Caco-2 (cell line): ENCODE measurements at places on chromosomes 6 and 20. TPM values are rescaled to one million over a fixed set of nuclear protein-coding genes. Genes with fewer than 3 reads are reported as not detected.
A peak's percentile ranks its signal among the peaks of the same experiment; 100 is the strongest.

- DNase-seq = no peak
These were observed 48.3 kb downstream of the PTPN1 start for GRCh38 chr20:50558483-50558925.

DNA sequence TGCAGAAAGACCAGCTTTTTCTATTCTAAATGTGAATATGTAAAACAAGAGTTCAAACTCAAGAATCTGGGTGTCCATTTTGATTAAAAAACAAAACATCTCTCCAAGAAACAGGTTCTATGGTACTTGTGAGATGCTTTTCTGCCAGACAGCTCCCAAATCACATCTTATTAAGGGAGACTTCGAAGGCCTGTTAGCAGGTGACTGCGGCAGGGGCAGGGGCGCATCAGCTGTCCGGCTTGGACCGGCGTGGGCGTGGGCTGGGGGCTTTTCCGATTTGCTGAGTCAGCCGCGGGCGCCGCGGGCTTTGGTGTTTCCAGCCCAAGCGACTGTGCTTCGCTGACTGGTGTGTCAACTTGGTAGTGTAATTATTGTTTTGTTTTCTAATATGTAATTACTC lies 32.6 kb downstream of the TFAP2A start:
- DNase-seq = no peak

GRCh38 chr20:10449270-10449669 lies 14.2 kb downstream of the SLX4IP start:
- DNase-seq = no peak

DNA sequence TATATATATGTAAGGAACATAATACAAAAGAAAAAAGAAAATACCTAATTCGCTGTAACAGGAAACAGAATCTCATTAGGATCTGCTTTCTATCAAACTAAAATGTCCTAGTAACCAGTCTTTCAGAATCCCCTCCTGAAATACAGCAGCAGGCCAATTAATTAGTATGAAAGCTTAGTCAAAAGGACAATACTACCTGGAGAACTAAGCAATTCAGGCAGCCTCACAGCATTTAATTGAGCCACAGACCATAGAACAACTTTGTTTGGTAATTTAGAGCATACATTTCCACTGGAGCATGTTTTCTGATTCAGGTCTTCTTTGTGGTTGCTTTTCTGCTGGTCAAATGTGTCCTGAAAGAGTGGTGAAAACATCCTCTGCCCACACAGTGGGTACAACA lies 516.0 kb downstream of the LMBRD1 start:
- DNase-seq = no peak

- DNase-seq = no peak
These were observed 51.3 kb downstream of the RNASET2 start for GRCh38 chr6:166905013-166905412.

DNA sequence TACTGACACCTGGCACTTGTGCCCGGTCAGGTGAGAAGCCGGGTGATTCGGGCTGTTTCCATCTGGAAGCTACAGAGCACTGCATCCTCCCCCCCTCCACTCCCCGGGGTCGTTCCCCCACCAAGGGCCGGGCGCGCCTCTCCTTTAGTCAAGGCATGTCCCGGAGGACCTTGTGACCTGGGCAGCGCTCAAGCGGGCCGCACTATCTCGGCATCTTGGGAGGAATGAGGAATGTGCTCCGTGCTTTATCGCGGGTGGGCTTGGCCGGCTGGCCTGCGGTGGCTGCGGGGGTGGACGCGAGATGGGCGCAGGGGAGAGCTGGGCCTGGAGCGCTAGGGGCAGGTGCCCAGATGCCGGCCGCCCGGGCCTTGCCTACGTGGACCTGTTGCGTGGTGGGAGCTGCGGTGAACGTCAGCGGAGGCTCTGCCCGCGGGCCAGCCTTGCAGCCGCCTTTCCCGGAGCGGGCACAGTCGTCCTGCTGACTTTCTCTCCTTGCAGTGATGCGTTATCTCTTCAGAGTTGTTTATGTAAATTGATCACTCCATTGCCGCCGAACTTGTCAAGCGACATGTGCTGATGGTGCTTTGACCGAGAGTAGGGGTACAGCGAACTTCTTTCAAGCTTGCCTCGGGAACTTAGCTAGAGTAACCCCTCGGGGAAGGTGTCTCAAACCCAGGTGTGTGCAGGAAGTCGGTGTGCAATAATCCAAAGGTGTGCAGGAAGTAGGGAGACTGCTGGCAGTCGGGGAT lies 1.1 kb downstream of the LRRC1 start:
- peak; percentile 59 for DNase-seq

Gene GABRR1
- total RNA-seq = 0.12 and 0.43 TPM in 2 replicates

GRCh38 chr20:56689318-56689717 lies 60.2 kb downstream of the TFAP2C start:
- DNase-seq = peak; percentile 57

Gene MOG
- total RNA-seq = not detected in 2 replicates

DNA sequence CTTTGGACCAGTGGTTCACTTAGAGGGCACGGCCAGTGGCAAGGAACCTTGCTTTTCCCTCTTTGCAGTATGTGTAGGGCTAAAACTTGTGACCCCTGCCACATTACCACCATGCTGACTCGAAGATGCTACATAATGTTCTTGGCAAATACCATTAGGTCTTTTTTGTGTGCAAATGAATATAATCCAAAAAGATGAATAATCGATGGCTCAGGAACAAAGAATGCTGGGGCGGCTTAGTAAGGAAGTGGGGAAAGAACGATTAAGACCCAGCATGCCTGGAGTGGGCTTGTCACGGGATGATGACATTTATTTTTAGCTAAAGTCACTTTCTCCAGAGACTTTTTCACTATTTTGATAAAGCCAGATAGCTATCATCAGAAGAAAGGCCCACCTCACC lies 23.1 kb downstream of the CMTR1 start:
- DNase-seq = no peak

- DNase-seq = no peak
These were observed 864.5 kb upstream of the MAN1A1 start for GRCh38 chr6:120214088-120214499.

Gene NRSN2
- 24.6 and 27.5 TPM in 2 replicates for total RNA-seq

GRCh38 chr6:41191569-41191968 lies 9.4 kb downstream of the TREML2 start:
- DNase-seq = no peak

DNA sequence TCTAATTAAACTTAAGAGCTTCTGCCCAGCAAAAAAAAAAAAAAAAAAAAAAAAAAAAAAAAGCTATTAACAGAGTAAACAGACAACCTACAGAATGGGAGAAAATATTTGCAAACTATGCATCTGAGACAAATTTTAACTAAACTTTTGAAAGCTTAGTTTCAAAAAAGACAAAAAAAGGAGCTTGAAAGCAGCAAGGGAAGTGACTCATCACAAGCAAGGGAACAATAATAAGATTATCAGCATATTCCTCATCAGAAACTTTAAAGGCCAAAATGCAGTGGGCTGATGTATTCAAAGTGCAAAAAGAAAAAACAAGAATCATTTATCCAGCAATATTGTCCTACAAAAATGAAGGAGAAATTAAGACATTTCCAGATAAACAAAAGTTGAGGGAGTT lies 158.6 kb downstream of the RNF144B start:
- DNase-seq = no peak

Gene ADGRF4
- total RNA-seq = 10.6 and 11.2 TPM in 2 replicates

DNA sequence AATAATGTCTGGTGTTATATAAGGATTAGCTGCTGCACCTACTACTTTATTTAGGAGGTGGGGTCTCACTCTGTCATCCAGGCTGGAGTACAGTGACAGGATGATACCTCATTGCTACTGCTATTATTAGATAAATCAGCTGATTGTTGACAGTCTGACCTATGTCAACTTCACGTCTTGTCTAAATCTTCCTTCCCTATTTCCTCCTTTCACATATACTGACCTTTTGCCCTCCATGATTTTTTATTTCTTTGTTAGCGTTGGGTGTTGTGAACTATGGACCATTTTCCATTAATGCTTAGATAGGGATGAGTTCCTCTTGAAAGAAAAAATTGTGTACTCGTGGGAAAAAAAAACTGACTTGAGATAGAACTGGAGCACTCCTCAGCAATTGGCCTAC lies 109.9 kb upstream of the BEND6 start:
- no peak for DNase-seq

DNA sequence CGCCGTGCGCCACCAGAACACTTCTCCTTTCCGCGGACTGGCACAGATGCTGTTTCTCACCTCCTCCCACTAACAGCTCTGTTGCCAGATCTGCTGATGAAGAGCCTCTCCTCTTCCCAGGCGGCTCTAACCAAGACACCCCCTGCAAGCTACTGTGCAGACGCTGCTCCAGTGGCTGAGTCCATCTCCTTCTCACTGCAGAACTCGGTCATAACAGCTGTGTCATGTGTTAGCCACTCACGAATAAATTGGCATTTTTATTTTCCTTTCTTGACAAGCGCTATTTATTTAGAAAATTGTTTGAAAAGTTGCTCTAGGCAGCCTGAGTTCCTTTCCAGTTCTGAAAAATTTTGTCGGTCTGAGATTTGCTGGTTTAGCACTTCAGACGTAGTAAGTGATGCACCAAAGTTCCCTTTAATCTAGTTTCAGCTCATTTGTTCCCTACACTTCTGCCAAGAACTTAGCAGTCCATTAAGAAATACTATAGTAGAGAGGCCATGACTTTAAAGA lies 12.8 kb upstream of the PLEKHG1 start:
- DNase-seq = no peak

Gene ELOVL2
- not detected in 2 replicates for total RNA-seq

Gene ARFGEF3
- 5.2 and 5.6 TPM in 2 replicates for total RNA-seq

DNA sequence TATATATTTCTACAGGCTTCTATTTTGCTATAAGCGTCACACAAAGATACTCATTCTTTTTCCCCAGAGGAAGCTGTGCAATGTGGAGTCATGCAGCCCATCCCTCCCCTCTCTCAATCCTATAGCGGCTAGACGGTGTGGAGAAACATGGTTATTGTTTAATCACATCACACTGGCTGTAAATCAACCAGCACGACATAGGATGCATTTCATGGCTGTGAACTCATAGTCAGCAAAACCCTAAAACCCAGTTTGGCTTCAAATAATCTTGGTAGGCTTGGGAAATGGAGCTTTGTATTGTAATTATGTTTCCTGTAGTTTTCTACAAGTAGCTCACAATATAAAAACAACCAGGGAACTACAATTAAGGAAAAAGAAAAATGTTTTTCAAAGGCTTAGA lies 16.8 kb downstream of the FOXC1 start:
- DNase-seq = no peak

Gene GFOD1
- 0.65 and 0.84 TPM in 2 replicates for total RNA-seq

DNA sequence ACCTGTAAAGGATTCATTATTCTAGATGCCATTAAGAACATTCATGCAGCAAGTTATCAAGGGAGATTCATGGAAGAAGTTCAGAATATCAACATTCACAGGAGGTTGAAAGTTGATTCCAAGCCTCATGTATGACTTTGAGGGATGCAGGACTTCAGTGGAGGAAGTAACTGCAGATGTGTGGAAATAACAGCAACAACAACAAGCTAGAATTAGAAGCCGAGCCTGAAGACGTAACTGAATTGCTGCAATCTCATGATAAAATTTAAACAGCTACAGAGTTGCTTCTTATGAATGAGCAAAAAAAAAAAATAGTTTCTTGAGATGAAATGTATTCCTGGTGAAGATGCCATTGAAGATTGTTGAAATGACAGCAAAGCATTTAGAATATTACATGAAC lies 73.3 kb upstream of the NXT1 start:
- no peak for DNase-seq

Gene PLN
- total RNA-seq = not detected in 2 replicates

Gene SDCBP2
- 1.4 and 2.0 TPM in 2 replicates for total RNA-seq

GRCh38 chr6:165096868-165097267 lies 212.5 kb downstream of the C6orf118 start:
- no peak for DNase-seq

Gene IRAK1BP1
- total RNA-seq = 1.7 and 1.8 TPM in 2 replicates

DNA sequence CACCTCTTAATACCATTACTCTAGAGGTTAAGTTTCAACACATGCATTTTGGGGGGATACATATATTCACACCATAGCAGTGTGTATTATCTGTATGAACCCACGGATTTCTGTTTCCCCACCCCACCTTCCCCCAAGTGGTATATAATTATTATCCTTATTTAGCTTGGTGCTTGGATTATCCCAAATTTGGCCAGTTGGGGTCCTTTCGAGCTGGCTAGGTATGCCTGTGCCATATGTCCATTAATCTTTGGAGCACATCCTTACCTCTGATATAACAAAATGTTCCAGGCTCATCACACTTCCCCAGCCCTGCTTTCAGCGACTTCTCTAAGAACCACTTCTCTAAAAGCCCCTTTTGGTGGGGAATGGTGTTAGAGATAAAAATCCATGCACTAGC lies 118.7 kb upstream of the MLIP start:
- DNase-seq = no peak

- DNase-seq = no peak
These were observed 1.3 kb upstream of the RNF217 start for GRCh38 chr6:124960757-124961463.

Gene TP53TG5
- total RNA-seq = not detected in 2 replicates

DNA sequence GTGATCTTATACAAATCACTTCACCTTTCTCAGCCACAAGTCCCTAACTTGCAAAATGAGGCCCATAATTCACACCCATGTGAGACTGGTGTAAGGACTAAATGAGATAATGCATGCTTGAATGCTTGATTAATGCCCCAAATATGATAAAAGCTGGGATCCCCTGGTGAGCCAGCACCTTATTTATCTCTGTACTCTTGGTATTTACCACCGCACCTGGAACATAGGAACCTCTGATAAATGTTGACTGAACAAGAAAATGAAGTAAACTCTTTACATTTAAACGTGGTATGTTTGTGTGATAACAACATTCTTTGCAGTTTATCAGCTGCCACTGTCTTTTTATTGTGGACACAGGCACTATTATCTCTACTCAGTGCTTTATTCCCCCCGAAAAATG lies 2.5 kb upstream of the APOBEC2 start:
- DNase-seq = peak; percentile 37

- peak; percentile 37 for DNase-seq
These were observed 1.1 kb upstream of the SLC2A10 start for GRCh38 chr20:46708172-46708860.

DNA sequence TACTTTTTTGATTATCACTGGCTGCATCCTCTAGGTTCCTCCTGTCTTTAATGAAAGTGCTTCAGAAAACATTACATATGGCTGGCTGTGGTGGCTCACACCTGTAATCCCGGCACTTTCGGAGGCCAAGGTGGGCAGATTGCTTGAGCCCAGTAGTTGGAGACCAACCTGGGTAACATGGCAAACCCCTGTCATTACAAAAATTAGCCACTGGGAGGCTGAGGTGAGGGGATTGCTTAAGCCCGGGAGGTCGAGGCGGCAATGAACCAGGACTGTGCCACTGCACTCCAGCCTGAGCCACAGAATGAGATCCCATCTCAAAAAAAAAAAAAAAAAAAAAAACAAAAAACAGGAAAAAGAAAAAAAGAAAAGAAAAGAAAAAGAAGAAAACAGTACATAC lies 35.3 kb downstream of the BEND3 start:
- no peak for DNase-seq

DNA sequence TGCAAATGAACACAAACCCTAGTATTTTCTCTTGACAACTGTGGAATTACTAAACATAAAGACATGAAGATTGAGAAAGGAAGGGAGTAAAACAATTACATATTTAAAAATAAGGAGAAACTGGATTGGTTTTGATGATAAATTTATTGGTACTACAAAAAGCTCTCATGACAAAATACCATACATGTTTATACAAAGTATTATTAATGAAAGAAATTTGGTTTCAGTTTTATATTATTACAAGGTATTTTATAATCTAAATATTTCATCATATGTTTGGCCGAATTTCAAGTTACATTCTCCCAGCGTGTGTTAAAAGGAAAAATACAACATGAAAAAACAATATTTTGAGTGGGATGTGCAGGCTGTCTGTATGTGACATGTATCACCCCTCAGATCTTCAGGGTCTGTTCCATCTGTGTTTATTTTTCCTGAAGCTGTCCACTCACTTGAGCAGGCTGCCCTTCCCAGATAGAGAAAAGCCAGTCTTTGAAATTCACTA lies 568.4 kb downstream of the NKAIN2 start:
- no peak for DNase-seq
